ENCODE measurements at places on chromosomes 2 and 18.

DNA sequence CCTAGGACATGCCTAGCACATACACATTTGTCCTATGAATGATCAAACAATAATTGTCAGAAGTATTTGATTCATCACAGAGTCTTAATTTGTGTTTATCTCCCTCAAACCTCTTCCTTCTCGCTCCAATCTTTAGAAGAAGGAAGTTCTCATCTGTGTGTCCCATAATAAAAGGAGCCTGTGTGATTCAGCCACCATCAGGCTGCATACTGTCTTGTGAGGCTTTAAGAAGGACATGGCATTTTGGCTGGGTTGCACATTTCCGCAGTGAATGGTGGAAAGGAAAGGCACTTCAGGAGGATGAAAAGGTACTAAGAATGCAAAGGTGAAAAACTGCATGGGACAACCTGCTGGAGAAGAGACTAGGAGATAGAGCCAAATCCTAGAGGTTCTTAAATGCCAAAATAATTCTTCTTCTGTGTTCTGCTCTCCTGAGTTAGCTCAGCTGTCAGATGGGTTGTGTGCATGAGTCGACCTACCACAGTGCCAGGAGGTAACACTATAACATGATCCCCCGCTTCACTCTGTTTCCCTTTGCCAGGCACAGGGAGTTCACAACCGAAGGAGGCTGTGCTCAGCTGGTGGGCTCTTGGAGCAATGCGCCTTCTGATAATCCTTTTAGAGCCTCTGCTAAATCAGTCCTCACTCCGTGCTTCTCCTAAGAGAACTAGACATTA is 120.1 kb downstream of the IRS1 start:
- no peak for DNase-seq

DNA sequence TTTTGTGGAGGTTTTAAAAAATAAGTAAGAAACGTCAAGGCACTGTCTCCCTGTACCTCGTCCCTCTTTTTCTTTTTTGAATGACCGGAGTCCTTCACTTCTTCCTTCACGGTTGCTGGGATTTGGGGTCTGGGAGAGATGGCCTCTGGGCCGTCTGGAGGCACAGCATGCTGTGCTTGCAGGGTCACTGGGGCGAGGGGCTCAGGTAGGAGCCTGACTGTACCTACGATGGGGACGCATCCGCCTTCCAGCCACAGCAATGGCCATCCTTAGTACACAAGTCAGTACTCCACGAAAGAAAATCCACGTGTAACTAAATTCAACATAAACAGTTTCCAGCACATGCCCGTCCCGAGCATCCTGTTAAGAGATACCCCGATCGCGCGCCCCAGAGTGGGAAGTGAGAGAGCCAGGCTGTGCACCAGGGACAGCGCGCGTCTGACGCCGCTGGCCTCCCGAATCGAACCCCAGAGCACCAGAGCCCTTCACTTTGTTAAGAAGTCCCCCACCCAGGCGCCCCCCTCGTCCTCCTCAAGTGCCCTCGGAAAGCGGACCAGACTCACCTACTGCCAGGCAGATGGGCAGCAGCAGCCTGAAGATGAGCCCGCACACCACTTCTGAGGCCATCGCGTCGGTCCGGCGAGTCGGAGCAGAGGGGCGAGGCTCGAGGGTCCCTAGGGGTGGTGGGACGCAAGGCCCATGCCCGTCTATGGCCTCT is 1.2 kb downstream of the PIEZO2 start:
- DNase-seq: no peak

DNA sequence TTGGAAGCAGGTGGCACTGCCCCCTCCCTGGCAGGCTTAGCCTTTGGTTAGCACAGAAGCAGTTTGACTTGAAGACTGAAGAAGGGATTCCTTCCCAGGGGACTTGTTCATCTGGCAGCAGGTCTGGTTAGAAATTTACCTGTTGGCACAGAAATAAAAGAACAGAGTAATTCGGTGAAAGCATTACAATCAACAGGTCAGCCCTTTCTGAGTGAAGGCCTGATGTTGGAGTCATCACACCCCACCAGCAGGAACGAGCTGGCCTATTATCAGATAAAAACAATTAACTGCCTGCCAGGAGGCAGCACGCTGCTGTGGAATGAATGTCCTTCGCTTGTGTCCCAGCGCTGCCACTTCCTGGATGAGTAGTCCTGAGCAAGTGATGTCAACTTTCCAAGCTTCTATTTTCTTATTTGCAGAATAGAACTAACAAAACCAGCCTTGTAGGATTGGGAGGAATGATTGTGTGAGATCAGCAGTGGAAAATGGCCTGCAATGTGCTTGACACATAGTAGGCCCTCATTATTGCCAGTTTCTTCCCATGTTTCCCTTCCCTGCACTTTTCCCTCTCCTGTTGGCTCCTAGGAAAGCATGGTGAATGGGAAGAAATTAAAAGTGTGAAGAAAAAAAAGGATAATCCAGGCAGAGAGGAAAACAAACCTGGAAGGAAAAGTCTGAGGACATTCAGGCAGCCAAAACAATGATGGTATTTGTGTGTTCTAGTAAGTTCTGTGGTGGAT is 29.0 kb downstream of the LGALSL start:
- DNase-seq: no peak

GRCh38 chr2:134683561-134684112 is 35.2 kb downstream of the TMEM163 start:
- no peak for DNase-seq

DNA sequence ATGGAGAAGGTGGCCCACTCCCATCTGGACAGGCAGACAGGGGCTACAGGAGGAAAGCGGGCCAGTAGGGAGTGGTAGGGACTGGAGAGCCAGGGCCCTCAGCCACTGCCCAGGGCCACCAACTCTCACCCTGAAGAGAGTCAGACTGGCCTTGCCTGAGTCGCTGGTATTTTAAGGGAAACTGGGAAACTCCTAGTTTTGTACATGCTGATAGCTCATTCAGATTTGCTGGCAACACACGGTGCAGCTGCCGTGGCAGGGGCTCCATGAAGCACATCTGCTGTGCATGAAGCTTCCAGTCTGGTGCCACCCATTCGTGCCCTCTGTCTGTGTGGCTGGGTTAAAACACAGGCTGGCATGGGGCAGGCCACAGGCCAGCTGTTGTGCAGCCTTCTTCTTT is 137.3 kb upstream of the GLI2 start:
- DNase-seq: no peak

- DNase-seq: peak; percentile 57
These were observed 1.4 kb downstream of the PHLPP1 start for GRCh38 chr18:62716619-62717168.

GRCh38 chr2:117190856-117191559 is 623.5 kb upstream of the DDX18 start:
- no peak for DNase-seq

- DNase-seq: no peak
These were observed 705.9 kb upstream of the FSHR start for GRCh38 chr2:49860170-49860569.

GRCh38 chr2:187586011-187586641 is 31.9 kb upstream of the TFPI start:
- DNase-seq: no peak

DNA sequence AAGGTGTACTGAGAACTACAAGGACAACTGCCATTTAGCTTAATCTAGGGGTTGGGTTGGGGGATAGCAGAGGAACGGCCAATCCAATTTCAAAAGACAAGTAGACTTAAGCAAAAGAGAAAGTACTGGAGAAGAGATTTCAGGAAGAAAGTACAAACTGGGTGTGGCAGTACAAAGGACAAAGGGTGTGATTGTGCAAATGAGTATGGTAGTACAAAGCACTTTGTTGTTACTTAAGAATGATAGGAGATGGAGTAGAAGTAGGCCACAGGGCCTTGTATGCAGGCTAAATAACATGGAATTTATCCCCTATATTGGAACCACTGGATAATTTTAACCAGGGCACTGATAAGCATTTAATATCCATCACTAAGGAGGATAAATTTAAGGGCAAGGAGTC is 4.7 kb upstream of the ORC2 start:
- no peak for DNase-seq

- peak; percentile 44 for DNase-seq
These were observed 845 bp downstream of the EML4 start for GRCh38 chr2:42169874-42170521.

GRCh38 chr2:151627353-151627752 is 106.9 kb downstream of the NEB start:
- no peak for DNase-seq

- no peak for DNase-seq
These were observed 42.0 kb upstream of the OTOS start for GRCh38 chr2:240182476-240182875.

DNA sequence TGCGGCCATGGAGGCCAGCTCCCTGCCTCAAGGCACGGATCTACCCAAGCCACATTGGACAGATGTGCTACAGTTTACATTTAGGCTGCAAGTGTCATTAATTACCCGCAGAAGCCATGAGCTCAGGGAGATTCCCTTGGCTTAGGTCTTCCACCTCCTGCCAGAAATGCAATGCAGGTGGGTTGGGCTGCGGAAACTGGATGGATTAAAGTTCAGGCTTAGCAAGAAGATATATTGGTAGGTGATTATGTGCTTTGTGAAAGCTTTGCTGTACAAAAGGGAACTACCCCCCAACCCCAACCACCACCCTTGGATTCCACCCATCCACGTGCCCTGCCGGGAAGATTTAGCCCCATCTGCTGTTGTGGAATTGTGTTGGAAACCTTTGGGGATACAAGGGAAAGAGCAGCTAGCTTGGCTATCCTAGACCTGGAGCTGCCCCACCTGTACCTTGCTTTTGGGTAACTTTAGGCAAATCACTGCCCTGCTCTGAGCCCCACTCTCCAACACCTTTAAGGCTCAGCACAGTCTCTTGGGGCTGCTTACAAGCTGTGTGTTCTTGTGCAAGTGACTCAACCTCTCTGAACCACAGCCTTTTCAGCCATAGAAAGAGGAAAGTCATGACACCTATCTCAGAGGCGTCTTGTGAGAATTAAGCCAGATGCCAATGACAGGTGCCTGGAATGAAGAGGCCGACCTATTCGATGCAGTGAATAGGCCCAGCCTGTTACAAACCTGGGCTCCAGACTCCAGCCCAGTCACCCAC is 141.6 kb upstream of the GLI2 start:
- no peak for DNase-seq

GRCh38 chr18:78688249-78688648 is 291.4 kb upstream of the SALL3 start:
- DNase-seq: no peak

- DNase-seq: no peak
These were observed 7.6 kb downstream of the ATP6V1B1 start for GRCh38 chr2:70943205-70943871.

DNA sequence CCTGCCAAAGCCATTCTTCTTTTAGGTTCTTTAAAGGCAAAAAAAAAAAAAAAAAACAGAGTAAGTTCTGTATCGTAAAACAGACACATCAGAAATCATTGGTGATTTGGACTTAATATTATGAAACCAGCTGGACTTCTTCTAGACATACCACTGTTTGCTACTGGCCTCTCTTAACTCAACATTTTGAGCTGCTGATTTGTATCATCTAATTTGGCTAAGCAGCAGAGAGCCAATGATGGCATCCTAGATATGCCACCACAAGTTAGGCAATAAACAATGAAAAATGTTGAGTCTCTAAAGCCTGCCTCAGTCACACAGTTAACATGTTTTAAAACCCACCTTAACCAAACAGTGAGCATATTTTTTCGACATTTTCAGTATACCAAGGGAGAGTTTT is 1034.3 kb upstream of the NXPH2 start:
- DNase-seq: no peak

GRCh38 chr2:156430236-156430979 is 5.8 kb upstream of the GPD2 start:
- DNase-seq: no peak

All from CD4-positive, alpha-beta T cell treated with Interleukin-1 beta for 1 hour (primary cell).